ENCODE measurements at places on chromosomes 2 and 18. TPM values are rescaled to one million over a fixed set of nuclear protein-coding genes. Genes with fewer than 3 reads are reported as not detected.
A peak's percentile ranks its signal among the peaks of the same experiment; 100 is the strongest.

DNA sequence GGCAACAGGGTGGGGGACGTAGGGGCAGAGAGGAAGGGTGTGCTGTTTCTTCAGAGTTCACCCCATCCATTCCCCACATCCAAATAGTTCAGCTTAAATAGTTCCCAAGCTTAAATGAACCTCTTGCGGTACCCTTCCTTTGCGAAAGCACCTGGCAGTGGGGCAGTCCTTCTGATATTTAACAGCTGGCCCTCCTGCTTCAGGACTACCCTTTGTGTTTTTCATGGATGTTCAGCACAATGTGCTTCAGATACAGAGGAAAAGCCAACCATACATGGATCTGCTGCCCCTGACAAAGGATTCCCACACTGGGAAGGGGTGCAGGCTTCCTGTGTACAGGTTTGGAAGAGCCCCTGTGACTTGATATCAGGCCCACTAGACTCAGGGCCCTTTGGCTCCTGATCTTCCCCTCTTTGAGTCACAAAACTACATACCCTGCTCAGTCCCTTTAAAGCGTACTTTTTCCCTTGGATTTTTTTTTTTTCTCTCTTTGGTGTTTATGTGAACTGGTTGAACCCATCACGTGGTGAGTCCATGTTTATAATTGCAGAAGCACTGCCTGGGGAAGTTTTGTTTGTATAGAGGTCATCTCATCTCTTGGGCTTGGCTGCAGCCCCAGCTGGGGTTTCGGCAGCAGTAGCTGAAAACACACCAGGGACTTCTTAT, 45.3 kb upstream of the IGFBP5 start:
- no peaks in the 10 kb centered on the region for H3K4me1 ChIP-seq
- H3K27ac ChIP-seq, result no peak overlapping the region
- H3K27me3 ChIP-seq, result peaks cover 21% of the 10 kb centered on the region
- H3K36me3 ChIP-seq, result no peaks in the 10 kb centered on the region

- H3K4me3 ChIP-seq, result no peak overlapping the region
- no peaks in the 10 kb centered on the region for H3K4me1 ChIP-seq
- no peak overlapping the region for H3K27ac ChIP-seq
- H3K36me3 ChIP-seq, result no peaks in the 10 kb centered on the region
- no peak for DNase-seq
Measured at GRCh38 chr2:146392186-146392585, 1452.6 kb upstream of the ACVR2A start.

- no peaks in the 10 kb centered on the region for H3K36me3 ChIP-seq
- no peak overlapping the region for H3K4me3 ChIP-seq
- no peak overlapping the region for H3K27ac ChIP-seq
Measured at GRCh38 chr18:41482501-41482900, 472.5 kb upstream of the PIK3C3 start.

DNA sequence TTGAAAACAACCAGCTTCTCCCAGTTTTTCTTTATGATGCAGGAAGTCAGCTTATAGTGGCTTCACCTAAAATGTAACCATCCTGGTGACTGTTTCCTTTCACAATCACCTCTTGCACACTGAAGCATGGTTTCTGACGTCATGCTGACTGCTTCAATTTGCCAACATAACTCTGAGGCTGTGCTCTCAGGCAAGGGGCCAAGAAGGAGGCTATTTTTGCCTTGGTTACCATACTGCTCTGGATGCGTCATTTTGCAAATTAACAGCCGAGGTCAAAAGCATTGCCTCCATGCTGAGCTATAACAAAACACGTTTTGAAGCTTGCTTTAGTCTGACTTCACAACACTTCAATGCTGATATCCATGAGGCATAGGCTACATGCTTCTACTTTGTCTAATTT, 397.8 kb downstream of the METTL4 start:
- DNase-seq, result no peak
- no peak overlapping the region for H3K4me3 ChIP-seq
- H3K36me3 ChIP-seq, result no peaks in the 10 kb centered on the region
- H3K27ac ChIP-seq, result no peak overlapping the region

- no peak overlapping the region for H3K27ac ChIP-seq
- DNase-seq, result no peak
- no peak overlapping the region for H3K4me3 ChIP-seq
- H3K27me3 ChIP-seq, result peaks cover 13% of the 10 kb centered on the region
Measured at GRCh38 chr2:200264631-200265030, 41.9 kb upstream of the SPATS2L start.

GRCh38 chr18:23835091-23835490, 145.8 kb downstream of the LAMA3 start:
- no peak for DNase-seq
- H3K4me1 ChIP-seq, result peaks cover 21% of the 10 kb centered on the region
- no peaks in the 10 kb centered on the region for H3K36me3 ChIP-seq
- no peaks in the 10 kb centered on the region for H3K27me3 ChIP-seq

- H3K4me3 ChIP-seq, result no peak overlapping the region
- H3K27me3 ChIP-seq, result no peaks in the 10 kb centered on the region
- peaks cover 78% of the 10 kb centered on the region for H3K36me3 ChIP-seq
- peak overlapping the region; percentile 48 for H3K27ac ChIP-seq
- no peak for DNase-seq
Measured at GRCh38 chr2:98541489-98541888, 66.8 kb downstream of the COA5 start.

SIX3 gene
- 0.10 TPM for total RNA-seq

ZNF407 gene
- 17.0 TPM for total RNA-seq

CNRIP1 gene
- not detected for total RNA-seq

COL6A3 gene
- total RNA-seq, result 0.10 TPM

Data from activated CD8-positive, alpha-beta T cell treated with anti-CD3 and anti-CD28 coated beads, Interleukin-2, amount 10 ng/mL, durations not matched to agents 7 days and 5 days (primary cell).